ENCODE measurements at places on chromosomes 11 and 22.

GRCh38 chr11:110121204-110121603 lies 28.0 kb downstream of the ZC3H12C start:
- DNase-seq: no peak

GRCh38 chr11:73308003-73308960 lies at the start of gene ARHGEF17:
Gene ARHGEF17 (plus strand): TSS chr11:73308276. CDS start chr11:73308639, 363 bp downstream.
- no peak for DNase-seq

DNA sequence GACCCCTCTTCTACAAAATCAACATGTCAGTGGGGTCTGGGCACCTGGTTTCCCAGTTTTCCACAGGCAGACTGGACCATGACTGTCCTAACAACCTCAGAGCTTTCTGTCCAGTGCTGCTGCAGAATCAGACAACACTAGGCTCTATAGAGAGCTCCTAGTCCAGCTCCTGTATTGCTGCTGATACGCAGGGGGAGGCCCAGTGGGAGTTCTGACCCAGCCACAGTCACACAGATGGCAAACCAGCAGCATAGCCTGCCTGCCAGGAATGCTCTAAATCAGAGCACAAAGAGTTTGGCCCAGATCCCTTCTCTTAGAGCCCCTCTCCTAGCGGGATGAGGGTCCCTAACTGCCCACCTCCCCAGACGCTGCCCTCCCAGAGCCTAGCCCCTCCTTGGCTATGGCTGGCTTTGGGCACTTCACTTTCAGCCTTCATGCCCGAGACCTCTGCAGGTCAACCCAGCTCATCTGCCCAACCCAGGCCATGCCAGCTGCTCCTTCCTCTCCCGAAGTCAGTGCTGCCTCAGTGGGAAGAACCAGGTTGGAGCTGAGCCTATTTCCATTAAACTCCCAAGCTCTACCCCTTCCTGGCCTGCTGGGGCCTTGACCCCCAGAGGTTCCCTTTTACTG lies 15.8 kb upstream of the SLCO2B1 start:
- DNase-seq: no peak

- no peak for DNase-seq
Measured at GRCh38 chr11:126748793-126749192, 251.8 kb downstream of the KIRREL3 start.

DNA sequence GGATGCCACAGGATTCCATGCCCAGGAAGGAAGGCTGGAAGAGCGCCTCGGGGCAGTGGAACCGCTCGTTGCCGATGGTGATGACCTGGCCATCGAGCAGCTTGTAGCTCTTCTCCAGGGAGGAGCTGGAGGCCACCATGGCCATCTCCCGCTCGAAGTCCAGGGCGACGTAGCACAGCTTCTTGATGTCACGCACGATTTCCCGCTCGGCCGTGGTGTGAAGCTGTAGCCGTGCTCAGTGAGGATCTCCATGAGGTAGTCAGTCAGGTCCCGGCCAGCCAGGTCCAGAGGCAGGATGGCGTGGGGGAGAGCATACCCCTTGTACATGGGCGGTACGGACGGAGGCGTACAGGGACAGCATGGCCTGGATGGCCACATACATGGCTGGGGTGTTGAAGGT lies 17.9 kb upstream of the EP300 start:
- no peak for DNase-seq

- DNase-seq: no peak
Measured at GRCh38 chr22:50712341-50713007, 25.5 kb upstream of the ACR start.

GRCh38 chr11:10351435-10351764 lies 46.5 kb downstream of the ADM start:
- no peak for DNase-seq

DNA sequence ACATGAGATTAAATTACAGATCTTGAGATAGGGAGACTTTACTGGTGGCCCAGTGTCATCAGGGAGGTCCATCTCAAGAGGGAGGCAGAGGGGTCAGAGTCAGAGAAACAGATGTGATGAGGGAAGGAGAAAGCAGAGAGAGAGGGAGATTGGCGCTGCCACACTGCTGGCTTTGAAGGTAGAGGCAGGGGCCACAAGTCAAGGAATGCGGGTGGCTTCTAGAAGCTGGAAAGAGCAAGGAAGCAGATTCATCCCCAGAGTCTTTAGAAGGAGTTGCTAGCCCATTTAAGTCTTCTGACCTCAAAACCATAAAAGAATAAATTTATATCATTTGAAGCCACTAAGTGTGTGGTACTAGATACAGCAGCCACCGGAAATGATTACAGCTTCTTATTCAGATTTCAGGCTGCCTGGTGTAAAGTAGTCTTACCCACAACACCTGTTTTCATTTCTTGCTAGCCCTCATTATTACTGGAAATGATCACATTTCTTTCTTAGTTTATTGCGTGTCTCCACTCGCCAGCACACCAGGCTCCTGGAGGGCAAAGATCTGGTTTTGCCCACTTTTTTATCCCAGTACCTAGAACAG lies 12.6 kb upstream of the SERPINH1 start:
- no peak for DNase-seq

- no peak for DNase-seq
Measured at GRCh38 chr11:66494935-66495334, 14.7 kb downstream of the DPP3 start.

DNA sequence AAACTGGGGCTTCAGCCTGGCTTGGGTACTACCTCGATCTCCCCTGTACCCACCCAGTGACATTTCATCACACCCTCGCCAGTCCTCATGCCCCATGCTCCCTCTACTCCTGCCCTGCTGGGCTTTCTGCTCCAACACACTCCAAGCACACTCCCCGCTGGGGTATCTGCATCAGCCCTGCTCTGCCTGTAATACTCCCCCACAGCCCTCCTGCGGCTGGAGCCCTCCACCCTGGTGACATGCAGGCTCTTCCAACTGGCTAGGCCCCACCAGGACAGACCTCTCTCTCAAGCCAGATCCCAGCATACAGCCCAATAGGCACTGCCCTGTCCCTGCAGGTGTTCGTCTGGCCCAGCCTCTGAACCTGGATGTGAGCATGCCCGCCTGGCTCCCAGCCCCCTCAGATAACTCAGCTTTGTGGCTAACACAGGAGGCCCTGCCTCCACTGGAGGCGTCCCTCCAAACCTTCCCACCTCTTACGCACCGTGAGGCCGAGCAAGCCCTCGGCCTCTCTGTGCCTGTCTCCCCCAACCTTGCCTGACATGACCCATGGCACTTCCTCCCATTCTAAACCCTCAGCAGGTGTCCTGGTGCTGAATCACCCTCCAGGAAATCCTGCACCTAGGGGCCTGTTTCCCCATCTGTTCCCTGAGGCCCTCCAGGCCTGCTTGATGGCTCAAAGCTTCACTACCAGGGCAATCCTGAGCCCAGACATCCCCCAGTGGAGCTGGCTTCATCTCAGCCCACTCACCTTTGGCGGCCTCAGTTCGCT lies 33.5 kb upstream of the TXNRD2 start:
- no peak for DNase-seq

Data from GM18507 (cell line).